ENCODE measurements at places on chromosomes 6 and 20.

DNA sequence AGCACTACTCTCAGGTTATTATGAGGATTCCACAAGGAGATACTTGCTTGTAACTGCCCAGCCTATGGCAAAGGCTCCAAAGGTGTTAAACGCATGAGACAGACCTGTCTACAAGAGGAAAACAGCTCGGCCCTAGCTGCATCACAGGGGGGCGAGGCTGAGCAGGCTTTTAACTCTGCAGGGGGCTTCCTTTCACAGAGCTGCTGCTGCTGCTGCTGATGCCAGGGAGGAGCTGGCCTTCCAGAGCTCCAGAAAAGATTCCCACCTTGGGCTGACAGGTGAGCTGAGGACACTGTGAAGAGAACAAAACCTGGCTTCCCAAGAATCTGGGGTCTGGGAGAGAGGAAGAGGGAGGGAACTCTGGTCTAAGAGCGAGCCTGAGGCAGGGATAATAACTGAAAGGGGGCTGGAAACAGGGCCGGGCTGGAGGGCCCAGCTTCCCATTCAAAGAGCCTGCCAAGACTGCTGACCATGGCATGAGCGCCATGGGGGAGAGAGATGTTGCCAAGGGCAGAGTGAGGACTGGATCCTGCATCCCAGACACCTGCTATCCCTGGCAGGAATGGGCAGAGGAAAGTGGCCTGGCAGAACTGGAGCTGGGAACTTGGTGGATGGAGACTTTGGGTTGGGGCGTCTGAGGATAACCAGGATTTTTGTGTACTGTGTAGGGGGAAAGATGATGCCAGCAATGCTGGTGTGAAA lies 211.1 kb upstream of the LRFN2 start:
- no peak for DNase-seq

DNA sequence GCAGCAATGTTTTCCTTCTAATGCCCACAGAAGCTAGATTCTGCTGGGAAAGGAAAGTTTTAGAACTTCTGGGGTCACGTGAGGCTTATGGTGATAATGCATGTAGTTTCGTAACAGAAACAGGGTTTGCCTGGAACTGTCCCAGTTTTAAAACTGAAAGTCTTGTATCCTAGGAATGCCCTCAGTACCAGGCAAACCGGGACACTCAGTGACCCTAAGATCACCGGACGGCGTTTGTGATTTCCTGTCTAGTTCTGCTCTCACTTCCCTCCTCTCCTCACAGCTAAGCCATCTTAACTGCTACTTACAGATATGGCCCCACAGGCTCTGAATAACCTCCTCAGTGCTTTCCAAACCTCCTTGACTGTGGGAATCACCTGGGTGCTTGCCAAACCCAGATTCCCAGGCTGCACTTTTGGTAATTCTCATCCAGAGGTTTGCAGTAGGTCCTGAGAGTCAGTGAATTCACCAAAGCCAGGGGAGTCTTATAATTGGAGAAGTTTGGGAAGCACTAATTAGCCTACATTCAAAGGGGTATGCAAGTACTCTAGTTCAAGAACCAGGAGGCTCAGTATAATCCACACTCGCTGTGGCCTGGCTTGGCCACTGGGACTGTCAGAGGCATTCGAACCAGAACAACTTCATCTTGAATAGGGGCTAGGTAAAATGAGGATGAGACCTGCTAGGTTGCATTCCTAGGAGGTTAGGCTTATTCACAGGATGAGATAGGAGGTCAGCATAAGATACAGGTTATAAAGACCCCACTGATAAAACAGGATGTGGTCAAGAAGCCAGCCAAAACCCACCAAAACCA lies 231.6 kb upstream of the MYLIP start:
- no peak for DNase-seq

GRCh38 chr20:14830899-14831298 lies 493.5 kb upstream of the FLRT3 start:
- DNase-seq = no peak

DNA sequence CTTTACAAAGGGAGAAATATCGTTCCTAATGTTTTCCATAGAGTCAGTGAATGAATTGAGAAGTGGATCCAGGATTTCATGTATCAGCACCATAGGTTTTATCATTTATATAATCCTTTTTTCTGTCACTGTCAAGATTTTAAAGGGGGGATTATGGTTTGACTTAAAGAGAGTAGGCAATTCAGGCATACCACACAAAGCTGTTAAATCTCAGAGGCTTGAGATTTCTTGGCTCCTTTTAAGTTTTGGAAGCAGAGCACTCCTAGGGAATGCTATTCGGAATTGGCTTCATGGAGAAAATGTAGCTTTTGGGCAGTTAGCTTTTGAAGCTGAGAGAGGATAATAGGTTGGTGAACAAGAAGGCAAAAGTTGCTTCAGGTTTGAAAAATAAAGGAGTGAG lies 274.7 kb downstream of the SOX4 start:
- DNase-seq = no peak

GRCh38 chr20:4192378-4193068 lies 177.2 kb upstream of the RNF24 start:
- DNase-seq = peak; percentile 97

Measured in hematopoietic multipotent progenitor cell treated with erythropoietin and hydrocortisone succinate and interleukin-3 and kit ligand, for 8 days (in vitro differentiated cells).